ENCODE measurements at places on chromosomes 13 and 19. TPM values are rescaled to one million over a fixed set of nuclear protein-coding genes. Genes with fewer than 3 reads are reported as not detected.

TPGS1 gene
- 18.7 TPM for total RNA-seq

KIR3DL1 gene
- 97.1 TPM for total RNA-seq

FCAR gene
- 23.7 TPM for total RNA-seq

DEDD2 gene
- total RNA-seq = 83.2 TPM

KLK8 gene
- total RNA-seq = not detected

CILP2 gene
- 0.11 TPM for total RNA-seq

- peak overlapping the region; percentile 73 for H3K4me3 ChIP-seq
- peak overlapping the region; percentile 63 for H3K27ac ChIP-seq
- H3K36me3 ChIP-seq = peaks cover 6% of the 10 kb centered on the region
- no peaks in the 10 kb centered on the region for H3K27me3 ChIP-seq
- DNase-seq = peak; percentile 95
Observed at GRCh38 chr19:15432629-15433518, 14.1 kb upstream of the AKAP8L start.

DNA sequence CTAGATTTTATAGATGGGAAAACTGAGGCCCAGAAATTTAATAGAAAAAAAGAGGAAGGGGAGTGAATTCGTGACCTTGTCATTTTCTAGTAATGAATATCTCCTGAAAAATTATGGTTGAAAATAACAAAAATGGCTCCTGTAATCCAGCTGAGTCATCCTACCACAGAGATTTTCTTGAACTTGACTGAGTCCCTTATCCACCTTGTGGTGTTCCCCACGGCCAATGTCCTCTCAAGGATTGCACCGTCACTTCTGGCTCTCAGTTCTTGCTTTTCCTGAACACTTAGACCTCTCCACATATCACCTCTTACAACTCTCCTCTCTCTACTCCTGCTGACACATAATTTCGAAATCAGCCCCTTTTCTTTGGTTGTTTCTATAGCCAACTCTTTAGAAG, 1.2 kb upstream of the KATNAL1 start:
- no peaks in the 10 kb centered on the region for H3K27me3 ChIP-seq
- H3K4me3 ChIP-seq = no peak overlapping the region
- no peaks in the 10 kb centered on the region for H3K36me3 ChIP-seq
- no peak overlapping the region for H3K27ac ChIP-seq
- peaks cover 12% of the 10 kb centered on the region for H3K4me1 ChIP-seq

DNA sequence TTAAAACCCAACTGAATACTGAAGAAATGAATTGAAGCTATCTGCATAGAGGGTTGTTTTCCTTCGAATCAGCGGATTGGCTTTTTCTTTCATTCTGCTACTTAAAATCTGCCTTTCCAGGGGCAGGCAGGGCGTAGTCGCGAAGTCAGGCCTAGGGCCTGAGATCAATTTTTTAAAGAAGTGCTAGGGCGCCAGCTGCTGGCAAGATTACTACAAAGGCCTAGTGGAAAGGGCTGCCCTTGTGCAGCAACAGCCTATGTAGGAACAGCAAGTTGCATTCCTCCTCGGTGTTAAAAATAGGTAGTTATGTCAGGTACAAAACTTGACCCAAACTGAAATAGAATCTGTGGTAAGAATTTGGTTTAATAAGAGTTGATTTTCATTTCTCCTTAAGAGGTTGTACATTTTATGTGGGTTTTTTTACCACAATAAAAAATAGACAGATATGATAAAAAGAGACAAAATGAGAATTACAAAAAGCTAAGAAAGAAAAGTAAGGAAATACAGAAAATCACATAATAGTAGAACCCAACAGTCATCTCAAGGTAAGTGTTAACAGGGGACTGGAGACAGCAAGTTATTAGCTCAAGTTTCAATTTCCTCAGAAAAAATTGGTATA, 9.5 kb upstream of the URAD start:
- no peaks in the 10 kb centered on the region for H3K4me1 ChIP-seq
- no peak overlapping the region for H3K4me3 ChIP-seq
- H3K27ac ChIP-seq = no peak overlapping the region

DNA sequence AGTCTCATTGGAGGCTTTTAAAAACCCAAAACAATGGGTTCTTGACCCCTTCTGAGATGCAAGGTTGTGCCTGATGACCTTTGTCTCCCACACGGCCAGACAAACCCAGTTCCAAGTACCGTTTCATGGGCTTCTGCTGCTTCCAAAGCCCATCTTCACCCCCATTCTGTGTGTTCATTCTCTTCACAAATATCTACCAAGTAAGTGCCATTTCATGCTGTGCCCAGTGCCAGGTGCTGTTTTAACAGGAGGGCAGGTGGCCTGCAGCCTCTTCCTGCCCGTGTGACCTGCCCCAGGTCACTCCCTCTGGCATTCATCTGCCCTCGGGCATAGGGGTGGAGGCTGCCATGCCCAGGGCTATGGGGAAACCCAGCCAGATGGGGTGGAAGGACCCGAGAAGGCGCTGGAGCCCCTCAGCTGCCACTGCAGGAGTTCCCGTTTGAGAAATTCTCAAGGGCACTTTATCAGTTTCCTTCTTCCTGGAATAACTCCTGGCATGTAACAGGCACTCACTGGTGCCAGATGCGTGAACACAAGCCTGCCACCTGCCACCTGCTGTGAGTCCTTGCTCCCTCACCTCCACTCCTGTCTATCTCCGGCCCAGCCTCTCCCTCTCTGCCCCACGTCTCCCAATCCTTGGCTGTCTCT, 12.5 kb downstream of the CAPN12 start:
- H3K27me3 ChIP-seq = no peaks in the 10 kb centered on the region
- no peak for DNase-seq
- peaks cover 84% of the 10 kb centered on the region for H3K4me1 ChIP-seq
- H3K27ac ChIP-seq = peak overlapping the region; percentile 23
- no peak overlapping the region for H3K4me3 ChIP-seq

DNA sequence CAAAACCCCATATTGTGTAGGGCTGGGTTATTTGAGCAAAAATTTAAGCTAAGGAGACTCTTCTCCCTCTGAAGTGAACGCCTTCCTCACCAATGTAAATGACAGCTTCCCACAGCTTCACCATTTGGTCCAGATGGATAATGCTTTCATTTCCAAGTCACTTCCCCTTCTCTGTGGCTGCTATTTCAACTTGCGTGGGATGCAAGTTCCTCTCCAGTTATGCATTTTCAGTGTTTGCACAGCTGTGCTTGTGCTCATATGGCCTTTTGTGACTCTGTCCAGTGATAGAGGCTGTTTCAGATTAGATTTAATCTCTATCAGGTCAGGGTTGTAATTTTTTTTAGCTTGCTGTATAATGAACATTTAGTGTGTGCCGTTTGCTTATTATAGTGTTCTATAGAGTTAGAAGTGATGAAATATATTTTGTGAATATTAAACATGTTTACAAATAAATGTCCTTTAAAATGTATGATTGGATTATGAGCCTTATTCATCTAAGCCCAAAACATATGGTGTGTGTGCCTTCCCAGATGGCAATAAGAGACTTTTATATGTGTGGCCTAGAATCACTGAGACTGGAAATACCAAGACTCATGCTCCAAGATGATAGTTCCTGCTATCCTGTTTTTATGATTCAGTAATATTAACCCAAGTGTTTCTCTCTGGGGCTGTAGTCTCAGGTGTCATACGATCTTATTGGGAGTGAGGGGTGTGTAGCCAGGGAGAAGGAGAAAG, 86.6 kb downstream of the TNFRSF19 start:
- H3K27me3 ChIP-seq = no peaks in the 10 kb centered on the region
- H3K4me3 ChIP-seq = no peak overlapping the region
- no peak for DNase-seq
- H3K4me1 ChIP-seq = peaks cover 16% of the 10 kb centered on the region

GRCh38 chr13:105342281-105342820, 1193.1 kb downstream of the EFNB2 start:
- no peaks in the 10 kb centered on the region for H3K36me3 ChIP-seq
- H3K4me3 ChIP-seq = no peak overlapping the region

DNA sequence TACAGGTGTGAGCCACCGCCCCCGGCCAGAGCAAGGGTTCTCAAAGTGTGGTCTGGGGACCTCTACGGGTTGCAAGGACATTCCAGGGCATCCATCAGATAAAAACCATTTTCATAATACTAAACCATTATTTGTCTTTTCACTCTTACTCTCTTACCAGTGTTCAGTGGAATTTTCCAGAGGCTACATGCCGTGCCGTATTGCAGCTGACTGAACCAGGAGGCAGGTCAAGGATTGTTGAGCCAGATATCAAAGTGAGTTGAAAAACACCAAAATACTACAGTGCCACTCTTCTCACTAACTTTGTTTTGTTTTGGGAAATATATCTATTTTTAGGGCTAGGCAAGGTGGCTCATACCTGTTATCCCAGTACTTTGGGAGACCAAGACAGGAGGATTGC, 7.2 kb upstream of the PNMA8B start:
- no peaks in the 10 kb centered on the region for H3K27me3 ChIP-seq
- DNase-seq = no peak
- H3K4me1 ChIP-seq = no peaks in the 10 kb centered on the region
- no peaks in the 10 kb centered on the region for H3K36me3 ChIP-seq
- H3K4me3 ChIP-seq = no peak overlapping the region
- no peak overlapping the region for H3K27ac ChIP-seq

GRCh38 chr13:105602956-105603670, 932.3 kb downstream of the EFNB2 start:
- no peak overlapping the region for H3K27ac ChIP-seq
- H3K4me1 ChIP-seq = no peaks in the 10 kb centered on the region
- no peaks in the 10 kb centered on the region for H3K27me3 ChIP-seq

GRCh38 chr13:78326633-78327032, 276.7 kb downstream of the POU4F1 start:
- no peaks in the 10 kb centered on the region for H3K27me3 ChIP-seq
- no peaks in the 10 kb centered on the region for H3K4me1 ChIP-seq
- H3K27ac ChIP-seq = no peak overlapping the region
- DNase-seq = no peak

- peaks cover 65% of the 10 kb centered on the region for H3K4me1 ChIP-seq
- H3K27ac ChIP-seq = peak overlapping the region; percentile 90
- peak; percentile 86 for DNase-seq
- H3K4me3 ChIP-seq = peak overlapping the region; percentile 28
- peaks cover 5% of the 10 kb centered on the region for H3K36me3 ChIP-seq
- H3K27me3 ChIP-seq = no peaks in the 10 kb centered on the region
Observed at GRCh38 chr19:4088975-4089374, 22.3 kb upstream of the ZBTB7A start.

GRCh38 chr13:26327940-26328725, 74.2 kb downstream of the CDK8 start:
- no peak for DNase-seq
- H3K36me3 ChIP-seq = no peaks in the 10 kb centered on the region
- no peak overlapping the region for H3K4me3 ChIP-seq
- no peak overlapping the region for H3K27ac ChIP-seq
- no peaks in the 10 kb centered on the region for H3K4me1 ChIP-seq

- H3K36me3 ChIP-seq = no peaks in the 10 kb centered on the region
- no peak overlapping the region for H3K27ac ChIP-seq
- H3K27me3 ChIP-seq = no peaks in the 10 kb centered on the region
- DNase-seq = no peak
Observed at GRCh38 chr13:97091196-97091595, 96.9 kb upstream of the OXGR1 start.

DNA sequence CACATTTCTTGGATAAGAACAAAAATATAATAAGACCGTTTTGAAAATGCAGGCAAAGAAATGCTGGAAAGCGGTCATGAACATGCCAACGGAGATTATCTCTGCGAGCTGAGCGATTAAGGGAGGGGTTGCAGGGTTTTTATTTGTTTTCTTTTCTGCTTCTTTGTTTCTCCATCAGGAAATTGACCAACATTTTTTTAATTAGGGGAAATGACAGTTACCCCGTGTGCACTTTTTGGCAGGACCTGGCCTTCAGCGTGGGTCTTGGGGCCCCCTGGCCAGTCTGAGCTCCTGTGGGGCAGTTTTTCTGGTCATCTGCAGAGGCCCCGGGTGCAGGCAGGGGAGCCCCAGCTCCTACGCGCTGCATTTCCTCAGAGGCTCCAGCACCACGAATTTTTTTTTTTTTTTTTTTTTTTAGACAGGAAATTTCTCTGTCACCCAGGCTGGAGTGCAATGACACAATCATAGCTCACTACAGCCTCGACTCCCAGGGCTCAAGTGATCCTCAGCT, 31.3 kb upstream of the HOMER3 start:
- DNase-seq = no peak
- H3K27me3 ChIP-seq = no peaks in the 10 kb centered on the region
- no peak overlapping the region for H3K27ac ChIP-seq
- H3K4me3 ChIP-seq = no peak overlapping the region
- peaks cover 17% of the 10 kb centered on the region for H3K4me1 ChIP-seq

- no peaks in the 10 kb centered on the region for H3K36me3 ChIP-seq
- H3K27me3 ChIP-seq = no peaks in the 10 kb centered on the region
- DNase-seq = no peak
- no peaks in the 10 kb centered on the region for H3K4me1 ChIP-seq
- H3K27ac ChIP-seq = no peak overlapping the region
Observed at GRCh38 chr19:34597596-34597995, 79.4 kb downstream of the SCGB2B2 start.

GRCh38 chr19:4284176-4284958, 5.3 kb downstream of the SHD start:
- H3K4me3 ChIP-seq = no peak overlapping the region
- no peak for DNase-seq
- H3K36me3 ChIP-seq = no peaks in the 10 kb centered on the region
- H3K27ac ChIP-seq = no peak overlapping the region
- peaks cover 8% of the 10 kb centered on the region for H3K4me1 ChIP-seq
- peaks cover 9% of the 10 kb centered on the region for H3K27me3 ChIP-seq

GRCh38 chr19:44732235-44733014, 16.1 kb upstream of the BCL3 start:
- no peak overlapping the region for H3K27ac ChIP-seq
- peaks cover 24% of the 10 kb centered on the region for H3K4me1 ChIP-seq
- H3K27me3 ChIP-seq = no peaks in the 10 kb centered on the region
- no peaks in the 10 kb centered on the region for H3K36me3 ChIP-seq

Data from natural killer cell (primary cell).